ENCODE measurements at places on chromosomes 6 and 20.
A peak's percentile ranks its signal among the peaks of the same experiment; 100 is the strongest.

GRCh38 chr6:147161974-147162495 is 42.2 kb upstream of the STXBP5 start:
- DNase-seq = no peak
- no peaks in the 10 kb centered on the region for H3K36me3 ChIP-seq
- H3K27ac ChIP-seq = no peak overlapping the region

DNA sequence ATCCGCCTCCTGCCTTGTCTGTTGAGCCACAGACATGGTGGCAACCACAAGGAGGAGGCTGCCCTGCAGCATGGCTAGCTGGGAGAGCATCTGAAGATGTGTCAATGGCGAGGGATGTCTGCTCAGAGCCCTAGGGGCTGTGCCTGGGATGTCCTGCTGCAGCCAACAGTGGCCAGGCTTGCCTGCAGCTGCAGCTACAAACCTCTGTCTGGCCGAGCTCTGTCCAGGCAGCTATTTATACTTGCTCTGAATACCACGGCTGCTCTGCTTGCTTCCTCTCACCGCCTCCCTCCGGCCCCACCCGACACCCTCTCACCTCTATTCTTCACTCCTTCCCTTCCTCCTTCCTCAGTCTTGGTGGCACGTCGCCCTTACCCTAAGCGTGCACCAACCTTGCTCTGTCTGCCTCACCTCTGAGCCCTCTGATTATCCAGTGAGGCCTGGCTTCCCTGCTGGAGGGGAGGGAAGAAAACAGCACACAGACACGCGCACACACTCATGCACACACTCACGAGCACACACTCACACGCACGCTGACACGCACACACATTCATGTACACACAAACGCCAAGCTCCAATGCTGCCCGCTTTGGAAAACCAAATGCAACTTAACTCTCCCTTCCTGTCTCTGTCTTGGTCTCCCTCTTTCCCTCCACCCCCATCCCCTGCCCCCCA is at the start of gene ANGPT4:
TSS of gene ANGPT4 (minus strand) at position 210 of the 675 bp plus-strand sequence. CDS start at position 90, 120 bp downstream.
- DNase-seq = peak; percentile 33
- H3K27ac ChIP-seq = no peak within 1 kb of the TSS
- no peaks in the 10 kb centered on the region for H3K36me3 ChIP-seq
- no peak within 1 kb of the TSS for H3K4me3 ChIP-seq
- peaks cover 8% of the 10 kb centered on the region for H3K4me1 ChIP-seq

- no peaks in the 10 kb centered on the region for H3K4me1 ChIP-seq
- H3K27me3 ChIP-seq = no peaks in the 10 kb centered on the region
- H3K36me3 ChIP-seq = no peaks in the 10 kb centered on the region
- no peak for DNase-seq
- no peak overlapping the region for H3K4me3 ChIP-seq
Observed at GRCh38 chr6:155832596-155832995, 377.0 kb upstream of the NOX3 start.

GRCh38 chr6:38354905-38355304 is 284.8 kb downstream of the BTBD9 start:
- H3K4me1 ChIP-seq = peaks cover 2% of the 10 kb centered on the region
- no peaks in the 10 kb centered on the region for H3K36me3 ChIP-seq
- no peak overlapping the region for H3K27ac ChIP-seq
- H3K27me3 ChIP-seq = no peaks in the 10 kb centered on the region
- H3K4me3 ChIP-seq = no peak overlapping the region

- no peak overlapping the region for H3K4me3 ChIP-seq
- H3K4me1 ChIP-seq = no peaks in the 10 kb centered on the region
- H3K27ac ChIP-seq = peak overlapping the region; percentile 74
- H3K36me3 ChIP-seq = no peaks in the 10 kb centered on the region
- DNase-seq = peak; percentile 47
Observed at GRCh38 chr6:113103634-113104361, 753.3 kb upstream of the MARCKS start.

GRCh38 chr6:20109526-20109925 is 102.7 kb downstream of the MBOAT1 start:
- DNase-seq = no peak
- no peak overlapping the region for H3K27ac ChIP-seq
- H3K36me3 ChIP-seq = no peaks in the 10 kb centered on the region

GRCh38 chr6:124057461-124057860 is 253.8 kb downstream of the NKAIN2 start:
- no peak for DNase-seq
- no peaks in the 10 kb centered on the region for H3K4me1 ChIP-seq
- no peak overlapping the region for H3K27ac ChIP-seq
- no peaks in the 10 kb centered on the region for H3K27me3 ChIP-seq
- H3K36me3 ChIP-seq = no peaks in the 10 kb centered on the region

DNA sequence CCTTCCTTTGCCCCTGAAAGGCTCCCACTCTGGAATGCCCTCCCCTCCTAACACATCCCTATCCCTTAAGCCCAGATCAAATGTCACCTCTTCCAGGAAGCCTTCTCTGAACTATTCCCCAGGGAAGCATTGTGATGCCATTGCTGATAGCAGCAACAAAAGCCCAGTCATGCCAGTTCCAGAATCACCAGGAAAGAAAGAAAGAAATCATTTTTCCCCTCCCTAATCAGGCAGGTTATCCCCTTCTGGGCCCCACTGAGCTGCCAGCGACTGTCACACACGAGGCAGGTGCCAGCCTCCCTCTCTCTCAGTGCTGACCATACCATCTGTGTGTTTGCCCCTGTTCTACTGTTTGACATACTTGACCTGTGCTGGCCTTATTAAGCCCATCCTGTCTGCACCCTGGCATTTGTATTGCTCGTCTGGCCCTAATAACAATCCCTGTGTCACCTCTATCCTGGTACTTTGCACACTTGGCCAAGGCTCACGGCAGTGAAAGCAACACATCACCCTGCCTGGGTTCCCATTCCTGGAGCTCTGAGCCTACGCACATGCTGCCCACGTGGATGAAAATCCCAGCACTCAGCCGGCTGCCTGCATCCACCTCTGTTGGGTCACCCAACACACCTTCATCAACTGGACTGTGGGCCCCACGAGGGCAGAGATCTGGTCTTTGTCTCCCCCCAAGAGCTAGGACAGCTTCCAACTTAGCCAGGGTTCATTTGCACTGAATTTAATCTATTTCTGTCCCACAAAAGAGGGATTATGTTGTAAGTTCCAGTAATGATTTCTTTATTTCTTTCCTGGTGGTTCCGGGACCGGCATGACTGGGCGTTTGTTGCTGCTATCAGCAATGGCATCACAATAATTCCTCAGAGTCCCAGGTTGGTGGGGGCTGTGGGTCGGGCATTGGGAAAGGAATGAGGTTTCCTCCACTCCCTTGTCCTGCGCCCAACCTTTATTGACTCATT is 5.3 kb upstream of the BPIFB1 start:
- no peak overlapping the region for H3K27ac ChIP-seq
- H3K4me3 ChIP-seq = no peak overlapping the region
- H3K4me1 ChIP-seq = no peaks in the 10 kb centered on the region
- H3K27me3 ChIP-seq = no peaks in the 10 kb centered on the region

GRCh38 chr20:33914919-33915318 is 78.8 kb upstream of the RALY start:
- peaks cover 10% of the 10 kb centered on the region for H3K4me1 ChIP-seq
- no peak overlapping the region for H3K27ac ChIP-seq
- peak; percentile 46 for DNase-seq
- H3K36me3 ChIP-seq = no peaks in the 10 kb centered on the region
- no peaks in the 10 kb centered on the region for H3K27me3 ChIP-seq

GRCh38 chr20:59324521-59325141 is 24.2 kb downstream of the EDN3 start:
- H3K4me1 ChIP-seq = no peaks in the 10 kb centered on the region
- H3K4me3 ChIP-seq = no peak overlapping the region
- peaks cover 2% of the 10 kb centered on the region for H3K27me3 ChIP-seq
- H3K36me3 ChIP-seq = no peaks in the 10 kb centered on the region
- no peak overlapping the region for H3K27ac ChIP-seq

DNA sequence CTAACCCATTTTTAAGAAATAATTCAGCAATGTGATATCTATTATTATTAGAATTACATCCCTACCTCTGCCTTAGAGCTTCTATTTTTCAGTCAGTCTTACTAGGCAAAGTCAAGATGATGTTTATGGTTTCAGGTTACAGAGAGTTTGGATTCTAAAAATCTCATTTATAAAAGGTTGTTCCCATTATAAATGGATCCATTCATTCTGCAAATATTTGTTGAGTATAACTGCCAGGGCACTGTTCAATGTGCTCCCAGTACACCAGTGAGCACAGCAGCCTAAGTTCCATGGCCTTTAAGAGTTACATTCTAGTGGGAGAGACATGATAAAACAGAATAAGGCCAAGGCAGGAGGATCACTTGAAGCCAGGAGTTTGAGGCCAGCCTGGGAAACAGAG is 75.9 kb upstream of the EYA4 start:
- no peaks in the 10 kb centered on the region for H3K4me1 ChIP-seq
- H3K27me3 ChIP-seq = no peaks in the 10 kb centered on the region
- H3K4me3 ChIP-seq = no peak overlapping the region
- H3K27ac ChIP-seq = no peak overlapping the region

GRCh38 chr6:46377209-46377608 is 114.0 kb downstream of the RCAN2 start:
- no peak for DNase-seq
- no peaks in the 10 kb centered on the region for H3K27me3 ChIP-seq
- H3K4me3 ChIP-seq = no peak overlapping the region
- no peak overlapping the region for H3K27ac ChIP-seq
- H3K4me1 ChIP-seq = no peaks in the 10 kb centered on the region

GRCh38 chr6:156925718-156926607 is 148.8 kb downstream of the ARID1B start:
- H3K4me1 ChIP-seq = peaks cover 3% of the 10 kb centered on the region
- H3K27ac ChIP-seq = no peak overlapping the region
- H3K27me3 ChIP-seq = no peaks in the 10 kb centered on the region
- no peak overlapping the region for H3K4me3 ChIP-seq
- peaks cover 3% of the 10 kb centered on the region for H3K36me3 ChIP-seq
- no peak for DNase-seq

- H3K36me3 ChIP-seq = peaks cover 28% of the 10 kb centered on the region
- peaks cover 33% of the 10 kb centered on the region for H3K4me1 ChIP-seq
- no peaks in the 10 kb centered on the region for H3K27me3 ChIP-seq
- peak overlapping the region; percentile 72 for H3K27ac ChIP-seq
Observed at GRCh38 chr20:36472637-36473090, 68.7 kb upstream of the MYL9 start.

DNA sequence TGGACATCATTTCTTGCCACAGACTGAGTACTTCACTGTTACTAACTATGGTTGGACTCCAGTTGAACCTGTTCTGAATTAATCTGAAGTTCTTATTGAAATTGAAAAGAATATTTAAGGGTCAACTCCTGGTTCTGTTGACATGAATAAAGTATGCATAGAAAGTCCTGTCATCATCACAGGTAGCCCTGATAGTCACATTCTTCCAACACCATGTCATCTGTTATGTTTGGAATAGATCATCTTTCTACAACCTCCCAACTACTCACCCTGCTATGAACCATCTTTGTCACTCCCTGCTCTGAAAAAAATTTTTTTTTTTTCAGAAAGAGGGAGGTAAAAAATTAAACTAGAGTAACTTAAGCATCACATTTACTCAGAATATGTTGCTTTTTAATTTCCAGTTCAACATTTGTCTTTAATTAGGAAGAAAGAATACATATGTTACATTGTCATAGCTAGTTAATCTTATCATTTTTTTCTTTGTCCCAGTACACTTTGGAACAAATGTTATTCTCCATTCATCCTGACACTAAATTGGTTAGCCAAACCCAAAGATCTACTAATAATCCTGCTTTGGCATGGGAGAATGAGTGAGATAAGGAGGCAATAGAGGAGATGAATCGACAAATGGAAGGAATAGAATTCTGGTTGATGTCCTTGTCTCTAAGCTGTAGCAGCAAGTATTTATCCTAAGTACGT is 775.1 kb upstream of the NRSN1 start:
- no peaks in the 10 kb centered on the region for H3K36me3 ChIP-seq
- no peak overlapping the region for H3K4me3 ChIP-seq
- no peaks in the 10 kb centered on the region for H3K4me1 ChIP-seq
- no peak overlapping the region for H3K27ac ChIP-seq
- DNase-seq = no peak
- H3K27me3 ChIP-seq = no peaks in the 10 kb centered on the region

DNA sequence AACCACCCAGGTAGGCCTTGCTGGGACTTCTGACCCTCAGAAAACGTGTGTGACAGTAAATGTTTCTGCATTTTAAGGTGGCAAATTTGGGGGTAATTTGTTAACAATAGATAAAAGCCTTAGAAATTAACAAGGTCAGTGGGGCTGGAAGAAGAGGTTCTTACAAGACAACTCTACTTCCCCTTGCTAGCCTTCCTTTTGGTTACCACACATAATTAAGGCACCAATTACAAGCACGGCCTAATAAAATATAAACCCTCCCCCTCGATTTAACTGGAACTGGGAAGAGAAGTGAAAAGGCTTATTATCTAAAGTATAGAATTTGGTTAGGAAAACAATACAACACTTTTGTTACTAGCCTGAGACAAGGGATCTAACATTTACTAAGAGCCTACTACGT is 38.8 kb downstream of the ELOVL5 start:
- no peak for DNase-seq
- H3K4me3 ChIP-seq = no peak overlapping the region
- H3K4me1 ChIP-seq = no peaks in the 10 kb centered on the region
- no peak overlapping the region for H3K27ac ChIP-seq
- H3K27me3 ChIP-seq = no peaks in the 10 kb centered on the region
- H3K36me3 ChIP-seq = no peaks in the 10 kb centered on the region

- no peaks in the 10 kb centered on the region for H3K36me3 ChIP-seq
- H3K4me1 ChIP-seq = no peaks in the 10 kb centered on the region
- H3K27ac ChIP-seq = no peak overlapping the region
- H3K4me3 ChIP-seq = peak overlapping the region; percentile 18
- no peak for DNase-seq
- no peaks in the 10 kb centered on the region for H3K27me3 ChIP-seq
Observed at GRCh38 chr6:100138346-100139022, 144.5 kb upstream of the MCHR2 start.

DNA sequence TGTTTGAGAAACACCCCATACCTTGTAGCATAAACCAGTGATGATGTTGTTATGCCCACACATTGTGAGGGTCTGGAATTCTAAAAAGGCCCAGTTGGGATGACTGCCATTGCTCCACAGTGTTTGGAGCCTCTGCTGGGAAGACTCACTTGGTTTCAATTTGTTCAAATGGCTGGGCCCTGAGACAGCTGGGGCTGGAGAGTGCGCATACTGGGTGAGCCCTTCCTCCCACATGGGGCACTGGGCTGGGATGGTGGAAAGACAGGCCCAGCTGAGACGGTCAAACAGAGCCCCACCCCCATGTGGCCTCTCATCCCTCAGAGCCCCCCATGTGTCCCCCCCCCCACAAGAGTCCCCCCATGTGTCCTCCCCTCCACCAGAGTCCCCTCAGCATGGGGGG is 20.3 kb upstream of the RNASET2 start:
- H3K36me3 ChIP-seq = peaks cover 7% of the 10 kb centered on the region
- H3K27ac ChIP-seq = no peak overlapping the region
- H3K4me1 ChIP-seq = no peaks in the 10 kb centered on the region
- no peak overlapping the region for H3K4me3 ChIP-seq

DNA sequence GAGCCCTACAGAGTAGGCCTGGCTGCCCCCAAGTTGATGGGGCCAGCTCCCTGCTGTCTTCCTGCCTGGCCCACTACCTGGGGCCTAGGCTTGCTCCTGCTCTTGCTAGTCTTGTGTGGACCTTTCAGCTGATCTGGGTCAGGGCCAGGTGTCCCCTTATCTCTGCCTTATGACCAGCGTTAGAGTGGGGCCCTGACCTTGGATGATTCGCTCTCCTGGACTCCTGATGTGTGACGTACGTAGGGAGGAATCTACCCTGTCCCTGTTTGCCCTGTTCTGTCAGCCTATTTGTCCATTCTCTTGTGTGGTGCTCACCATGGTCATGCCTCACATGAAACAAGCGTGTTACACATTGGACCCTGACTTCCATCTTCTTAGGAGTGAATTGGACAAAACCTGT is 571.8 kb downstream of the QKI start:
- no peak overlapping the region for H3K27ac ChIP-seq
- no peak overlapping the region for H3K4me3 ChIP-seq
- H3K27me3 ChIP-seq = no peaks in the 10 kb centered on the region
- H3K4me1 ChIP-seq = peaks cover 8% of the 10 kb centered on the region
- H3K36me3 ChIP-seq = no peaks in the 10 kb centered on the region
